ENCODE measurements at places on chromosomes 5 and 9. TPM values are rescaled to one million over a fixed set of nuclear protein-coding genes. Genes with fewer than 3 reads are reported as not detected.
A peak's percentile ranks its signal among the peaks of the same experiment; 100 is the strongest.

DNA sequence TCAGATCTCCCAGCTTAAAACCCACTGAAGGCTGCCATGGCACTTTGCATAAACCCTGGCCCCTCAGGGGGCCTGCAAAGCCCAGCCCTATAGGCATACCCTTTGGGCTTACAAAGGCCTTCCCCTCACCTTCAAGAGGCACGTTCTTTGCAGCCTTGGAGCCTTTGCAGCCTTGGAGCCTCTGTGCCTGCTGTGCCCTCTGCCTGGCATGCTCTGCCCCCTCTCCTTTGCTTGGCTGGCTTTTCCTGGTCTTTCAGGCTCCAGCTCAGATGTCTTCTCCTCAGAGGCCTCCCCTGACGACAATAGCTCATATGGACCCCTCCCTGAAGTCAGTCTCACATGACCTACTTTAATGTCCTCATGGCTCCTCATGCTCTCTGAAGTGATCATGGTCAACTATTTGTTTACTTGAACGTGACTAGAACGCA, 60.3 kb downstream of the CXXC5 start:
- peak; percentile 60 for DNase-seq

GRCh38 chr5:97737608-97738007, 554.6 kb upstream of the RIOK2 start:
- no peak for DNase-seq

GRCh38 chr5:392431-392988, 50.5 kb upstream of the EXOC3 start:
- DNase-seq, result peak; percentile 49

GRCh38 chr9:133619791-133620190, 10.6 kb upstream of the FAM163B start:
- DNase-seq, result no peak

LRRC70 gene
- 0.17 TPM for total RNA-seq

- DNase-seq, result no peak
Measured at GRCh38 chr5:83844449-83845068, 123.9 kb upstream of the HAPLN1 start.

DNA sequence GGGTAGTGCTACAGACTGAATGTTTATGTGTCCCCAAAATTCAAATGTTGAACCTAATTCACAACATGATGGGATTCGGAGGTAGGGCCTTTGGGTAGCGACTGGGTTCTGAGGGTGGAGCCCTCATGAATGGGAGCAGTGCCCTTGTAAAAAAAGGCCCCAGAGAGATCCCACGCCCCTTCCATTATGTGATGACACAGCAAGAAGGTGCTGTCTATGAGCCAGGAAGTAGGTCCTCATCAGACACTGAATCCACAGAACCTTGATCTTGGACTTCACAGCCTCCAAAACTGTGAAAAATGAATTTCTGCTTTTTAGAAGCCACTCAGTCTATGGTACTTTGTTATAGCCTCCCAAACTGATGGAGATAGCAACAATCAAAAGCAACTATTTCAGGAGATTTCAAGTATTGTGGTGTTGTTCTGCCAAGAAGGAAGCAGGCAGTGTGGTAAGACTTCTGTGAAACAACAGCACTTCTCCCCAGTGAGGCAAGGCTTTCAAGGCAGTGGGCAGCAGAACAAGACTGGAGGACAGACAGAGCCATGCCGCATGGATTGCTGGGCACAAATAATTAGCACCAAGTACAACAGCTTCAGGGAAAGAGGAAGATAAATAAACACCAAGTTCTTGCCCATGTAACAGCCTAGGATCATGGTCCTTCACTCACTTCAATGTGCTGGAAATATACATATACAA, 76.1 kb downstream of the OR2K2 start:
- DNase-seq, result no peak

GFPT2 gene
- total RNA-seq, result 143 TPM

DNA sequence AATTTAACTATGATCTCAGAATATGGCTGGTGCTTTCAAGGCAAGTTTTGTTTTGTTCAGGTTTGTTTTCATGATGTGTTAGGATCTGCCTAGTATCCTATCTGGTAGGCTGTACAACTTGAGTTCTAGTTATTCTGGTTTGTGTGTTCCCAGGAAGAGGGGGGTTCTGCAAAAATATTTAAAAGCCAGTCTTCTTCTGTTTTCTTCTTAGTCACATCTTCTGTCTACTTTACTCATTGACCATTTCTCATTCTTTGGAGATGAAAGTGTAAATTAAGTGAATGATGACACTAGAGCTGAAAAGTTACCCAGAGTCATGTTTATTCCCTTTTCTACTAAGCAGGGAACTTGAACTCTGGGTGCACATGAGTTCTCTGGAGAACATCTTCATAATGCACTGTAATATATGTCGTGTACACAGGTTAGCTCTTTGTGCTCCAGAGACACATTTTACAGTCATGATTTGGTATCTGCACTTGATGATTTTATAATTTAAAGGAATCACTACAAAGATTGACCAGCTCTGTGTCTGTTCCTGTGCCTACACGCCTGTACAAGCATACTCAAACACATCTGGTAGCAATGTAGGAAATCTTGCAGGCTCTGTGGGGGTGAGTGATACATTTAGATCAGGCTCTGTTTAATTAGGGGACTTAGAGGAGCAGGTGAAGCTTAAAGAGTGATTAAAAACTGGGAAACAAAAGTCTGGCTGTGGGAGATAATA, 5.0 kb downstream of the SMAD5 start:
- no peak for DNase-seq

C5orf34 gene
- total RNA-seq, result 11.3 TPM

DNA sequence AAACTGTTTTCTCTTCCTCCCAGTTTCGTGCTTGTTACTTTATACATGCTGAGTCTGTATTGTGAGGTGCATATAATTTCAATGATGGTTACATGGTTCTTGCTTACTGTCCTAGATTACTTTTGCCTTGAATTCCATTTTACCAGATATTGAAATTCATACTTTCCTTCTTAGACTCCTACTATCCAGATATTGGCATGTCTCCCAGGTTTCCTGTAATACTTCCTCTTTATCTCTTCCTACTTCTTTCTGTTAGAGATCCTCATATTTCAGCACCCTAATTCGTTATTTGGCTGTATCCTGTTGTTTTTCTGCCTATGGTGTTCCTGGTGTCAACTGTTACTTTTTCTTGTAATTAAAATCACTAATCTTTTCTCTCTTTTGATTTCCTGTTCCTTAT, 522.1 kb downstream of the CCDC171 start:
- DNase-seq, result no peak

GRCh38 chr5:138668451-138669380, 84.5 kb upstream of the CTNNA1 start:
- no peak for DNase-seq

DNA sequence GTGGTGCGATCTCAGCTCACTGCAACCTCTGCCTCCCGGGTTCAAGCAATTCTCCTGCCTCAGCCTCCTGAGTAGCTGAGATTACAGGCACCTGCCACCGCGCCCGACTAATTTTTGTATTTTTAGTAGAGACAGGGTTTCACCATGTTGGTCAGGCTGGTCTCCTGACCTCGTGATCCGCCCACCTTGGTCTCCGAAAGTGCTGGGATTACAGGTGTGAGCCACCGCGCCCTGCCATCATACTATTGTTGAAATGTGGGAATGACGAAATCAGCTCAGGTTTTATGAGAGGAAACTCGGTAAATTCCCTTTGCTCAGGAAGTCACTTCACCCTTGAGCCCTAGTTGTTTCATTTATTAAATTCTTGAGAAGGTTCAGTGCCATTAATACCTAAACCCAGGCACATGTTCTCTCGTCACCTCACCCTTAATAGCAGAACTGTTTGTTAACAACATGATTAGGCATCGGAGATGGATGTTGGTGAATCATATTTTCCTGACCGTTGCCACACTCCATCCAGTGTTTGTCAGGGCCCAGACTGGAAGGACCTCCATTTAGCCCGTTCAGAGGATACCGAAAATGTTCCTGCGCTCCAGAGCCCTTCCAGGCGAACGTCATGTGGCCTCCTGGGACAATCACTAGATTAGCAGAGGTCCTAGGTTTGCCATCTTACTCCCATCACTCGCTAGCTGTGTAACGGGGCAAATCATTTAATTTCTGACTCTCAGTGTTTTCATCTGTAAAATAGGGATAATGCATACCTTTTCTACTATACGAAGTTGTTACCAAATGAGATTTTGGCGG, 20.0 kb upstream of the CREBRF start:
- DNase-seq, result no peak

- no peak for DNase-seq
Measured at GRCh38 chr5:67490543-67491321, 294.1 kb upstream of the CD180 start.

- no peak for DNase-seq
Measured at GRCh38 chr9:37840560-37841194, 40.1 kb downstream of the DCAF10 start.

PCDHA10 gene
- total RNA-seq, result 5.5 TPM

SPINK7 gene
- not detected for total RNA-seq

DNA sequence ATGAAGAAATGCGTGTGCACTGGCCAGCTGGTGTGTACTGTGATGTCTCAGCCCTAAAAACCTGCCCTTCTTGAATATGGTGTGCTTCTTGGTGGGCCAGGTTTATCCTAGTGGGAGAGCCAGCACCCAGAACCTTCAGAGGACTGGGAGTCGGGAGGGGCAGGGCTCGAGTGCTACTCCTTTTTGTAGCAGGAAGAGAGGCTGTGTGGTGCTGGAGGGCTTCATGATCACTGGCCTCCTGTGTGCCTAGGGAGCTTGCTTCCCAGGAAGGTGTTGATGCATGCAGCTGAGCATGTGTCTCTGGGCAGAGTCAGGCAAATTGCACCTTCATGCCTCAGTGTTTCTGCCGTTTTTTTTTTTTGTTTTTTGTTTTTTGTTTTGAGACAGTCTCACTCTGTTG, 20.0 kb downstream of the PHF2 start:
- no peak for DNase-seq

DNA sequence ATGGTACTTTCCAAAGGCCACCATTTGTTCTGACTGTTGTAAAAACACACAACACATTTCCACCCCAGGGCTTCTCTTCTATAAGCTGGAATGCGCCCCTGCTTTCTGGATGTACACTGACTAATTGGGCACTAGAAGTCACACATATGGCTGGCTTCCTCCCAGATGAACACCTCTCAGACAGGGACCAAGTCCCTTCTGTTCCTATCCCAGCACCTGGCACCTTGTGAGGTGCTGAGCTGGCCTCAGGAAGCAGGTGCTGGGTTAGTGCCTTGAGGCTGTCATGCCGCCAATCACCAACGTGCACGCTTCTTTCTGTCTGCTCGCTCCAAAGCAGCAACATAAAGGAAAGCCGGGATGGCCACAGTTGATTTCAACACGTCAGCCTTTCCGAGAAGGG, 93.2 kb downstream of the FSTL4 start:
- DNase-seq, result peak; percentile 39

DNA sequence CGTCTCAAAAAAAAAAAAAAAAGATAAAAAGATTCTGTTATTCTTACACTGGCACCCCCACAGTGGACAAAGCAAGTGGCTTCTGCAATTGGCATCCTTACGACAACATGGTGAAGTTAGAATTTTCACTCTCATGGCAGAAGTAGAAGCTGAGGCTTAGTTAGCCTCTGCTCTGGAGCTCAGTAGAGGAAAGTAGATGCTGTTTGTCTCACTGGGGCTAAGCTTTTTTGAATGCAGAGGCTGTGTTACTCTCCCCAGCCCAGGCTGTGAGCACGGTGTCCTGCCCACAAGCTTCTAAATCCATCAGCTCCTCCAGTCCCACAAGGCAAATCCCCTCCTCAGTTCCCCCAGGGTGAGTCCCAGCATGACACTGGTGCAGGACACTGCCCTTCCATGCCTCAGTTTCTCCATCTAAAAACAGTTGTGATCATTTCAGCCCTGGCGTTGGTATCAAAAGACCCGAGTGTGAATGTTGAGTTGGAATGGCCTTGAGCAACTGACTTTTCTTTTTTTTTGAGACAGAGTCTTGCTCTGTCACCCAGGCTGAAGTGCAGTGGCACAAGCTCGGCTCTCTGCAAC, 22.6 kb upstream of the PHF19 start:
- DNase-seq, result no peak

DNA sequence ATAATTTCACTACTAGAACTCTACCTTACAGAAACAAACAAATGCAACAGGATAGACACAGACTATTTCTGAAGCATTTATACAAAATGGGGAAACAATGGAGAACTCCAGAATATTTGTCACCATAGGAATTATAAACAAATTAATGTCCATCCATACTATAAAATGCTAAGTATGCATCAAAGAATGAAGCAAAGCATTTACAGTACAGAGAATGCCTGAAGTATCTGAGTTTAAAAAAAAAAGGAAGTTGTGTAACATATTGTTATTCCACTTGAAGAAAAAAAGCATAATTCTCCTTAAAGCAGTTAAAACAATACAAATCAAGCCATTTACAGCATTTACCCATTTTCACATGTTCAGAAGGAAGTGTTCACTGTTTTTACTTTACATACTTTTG, 53.0 kb downstream of the DROSHA start:
- DNase-seq, result no peak

GRCh38 chr9:5610491-5610890, 18.4 kb upstream of the RIC1 start:
- no peak for DNase-seq

- DNase-seq, result no peak
Measured at GRCh38 chr5:79305706-79306105, 69.8 kb downstream of the JMY start.

DNA sequence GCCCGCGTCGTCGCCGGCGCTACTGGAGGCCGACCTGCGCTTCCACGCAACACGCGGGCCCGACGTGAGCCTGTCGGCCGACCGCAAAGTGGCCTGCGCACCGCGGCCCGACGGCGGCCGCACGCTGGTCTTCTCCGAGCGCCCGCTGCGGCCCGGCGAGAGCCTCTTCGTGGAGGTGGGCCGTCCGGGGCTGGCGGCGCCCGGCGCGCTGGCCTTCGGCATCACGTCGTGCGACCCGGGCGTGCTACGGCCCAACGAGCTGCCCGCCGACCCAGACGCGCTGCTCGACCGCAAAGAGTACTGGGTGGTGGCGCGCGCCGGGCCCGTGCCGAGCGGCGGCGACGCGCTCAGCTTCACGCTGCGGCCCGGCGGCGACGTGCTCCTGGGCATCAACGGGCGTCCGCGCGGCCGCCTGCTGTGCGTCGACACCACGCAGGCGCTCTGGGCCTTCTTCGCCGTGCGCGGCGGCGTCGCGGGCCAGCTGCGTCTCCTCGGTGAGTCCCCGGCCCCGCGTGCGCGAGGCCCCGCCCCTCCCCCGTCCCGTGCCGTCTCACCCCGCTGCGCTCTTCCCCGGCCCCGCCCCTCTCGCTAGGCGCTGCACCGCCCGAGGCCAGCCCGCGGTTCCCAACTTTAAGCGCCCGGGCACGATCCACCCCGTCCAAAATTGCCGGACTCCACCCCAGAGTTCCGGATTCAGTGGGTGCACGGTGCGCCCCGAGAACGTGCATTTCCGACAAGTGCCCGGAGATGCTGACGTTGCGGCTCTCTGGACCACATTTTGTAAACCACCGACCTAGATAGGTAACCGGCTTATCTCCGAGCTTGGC, 42.8 kb downstream of the NEURL1B start:
- peak; percentile 67 for DNase-seq

GRCh38 chr9:137205126-137206069, at the start of the genes NDOR1 and TMEM203:
TSS of gene NDOR1 (plus strand) at chr9:137205700. CDS start at chr9:137205778, 78 bp downstream.
TSS of gene TMEM203 (minus strand) at chr9:137205648. CDS start at chr9:137205414, 234 bp downstream.
- DNase-seq, result peak; percentile 99

OR1J2 gene
- not detected for total RNA-seq

DNA sequence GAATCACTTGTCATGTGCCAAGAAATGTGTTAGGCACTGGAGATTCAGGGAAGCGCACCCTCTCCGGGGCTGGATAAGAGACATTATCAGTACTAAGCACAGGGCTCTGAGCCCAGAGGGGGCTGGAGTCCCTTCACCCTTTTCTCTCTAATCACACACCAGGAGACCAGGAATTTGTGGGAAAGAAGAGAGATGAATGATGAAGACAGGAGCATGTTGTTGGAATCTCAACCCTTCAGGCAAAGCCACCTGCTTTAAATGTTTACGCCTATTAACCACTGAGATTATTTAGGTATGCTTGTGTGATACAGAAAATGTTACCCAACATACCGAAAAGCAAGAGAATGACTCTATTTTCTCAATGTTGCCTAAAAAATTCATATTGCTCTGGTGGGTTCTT, 119.8 kb downstream of the ENTREP1 start:
- DNase-seq, result no peak
